ENCODE measurements at places on chromosomes 2 and 18.

- peak; percentile 53 for DNase-seq
Measured at GRCh38 chr18:46281185-46282176, 177.3 kb downstream of the HAUS1 start.

GRCh38 chr2:160735696-160736095 is 242.1 kb upstream of the RBMS1 start:
- no peak for DNase-seq

GRCh38 chr2:70978341-70979179 is at the start of gene ANKRD53:
Gene ANKRD53, plus strand, starts transcription at chr2:70978630. Its CDS starts 16 bp downstream, at chr2:70978646.
- no peak for DNase-seq

DNA sequence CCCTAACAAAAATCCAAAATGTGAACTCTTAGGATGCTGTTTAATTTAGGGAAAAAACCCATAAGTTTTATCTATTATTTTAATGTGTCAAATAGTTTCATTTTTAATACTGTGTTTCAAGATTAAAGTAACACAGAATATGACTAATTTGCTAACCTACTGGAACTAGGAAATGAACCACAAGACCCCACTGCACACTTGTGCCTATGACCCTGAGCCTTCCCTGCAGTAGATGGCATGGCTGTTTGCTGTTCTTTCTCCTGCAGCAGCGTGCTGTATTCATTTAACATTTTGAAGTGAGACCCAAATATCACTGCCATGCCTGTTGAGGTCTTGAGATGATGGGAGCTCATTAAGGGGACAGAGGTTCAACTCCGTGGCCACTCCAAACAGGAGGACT is 565.2 kb upstream of the NRP2 start:
- no peak for DNase-seq

DNA sequence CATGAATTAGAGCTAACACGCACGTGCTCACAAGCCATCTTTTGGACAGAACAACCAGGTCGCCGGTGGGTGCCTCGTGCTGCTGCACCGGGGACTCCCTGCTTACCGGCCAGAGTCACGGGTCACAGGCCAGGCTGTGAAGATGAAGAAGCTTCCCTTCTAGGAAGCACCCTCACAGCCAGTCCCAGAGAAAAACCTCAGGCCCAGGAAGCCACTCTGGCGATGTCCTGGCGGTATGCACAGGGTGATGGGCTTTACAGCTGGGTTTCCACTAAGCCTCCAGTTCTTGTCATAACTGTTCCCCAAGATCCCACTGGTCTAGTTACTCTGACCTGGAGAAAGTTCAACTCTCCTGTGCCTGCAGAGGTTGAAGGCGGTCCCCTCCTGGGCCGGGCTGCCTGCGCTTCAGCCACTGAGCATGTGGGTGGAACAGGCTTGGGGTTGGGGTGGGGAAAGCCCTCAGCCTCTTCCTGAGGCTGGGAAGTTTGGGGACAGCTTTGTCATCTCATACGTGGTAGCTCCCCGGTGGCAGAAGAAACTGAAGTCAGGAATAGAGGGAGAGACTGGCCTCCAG is 15.2 kb upstream of the DIS3L2 start:
- DNase-seq: no peak

GRCh38 chr2:41782306-41783158 is 265.3 kb upstream of the PKDCC start:
- DNase-seq: peak; percentile 20

- no peak for DNase-seq
Measured at GRCh38 chr2:209642146-209642820, 129.3 kb upstream of the UNC80 start.

DNA sequence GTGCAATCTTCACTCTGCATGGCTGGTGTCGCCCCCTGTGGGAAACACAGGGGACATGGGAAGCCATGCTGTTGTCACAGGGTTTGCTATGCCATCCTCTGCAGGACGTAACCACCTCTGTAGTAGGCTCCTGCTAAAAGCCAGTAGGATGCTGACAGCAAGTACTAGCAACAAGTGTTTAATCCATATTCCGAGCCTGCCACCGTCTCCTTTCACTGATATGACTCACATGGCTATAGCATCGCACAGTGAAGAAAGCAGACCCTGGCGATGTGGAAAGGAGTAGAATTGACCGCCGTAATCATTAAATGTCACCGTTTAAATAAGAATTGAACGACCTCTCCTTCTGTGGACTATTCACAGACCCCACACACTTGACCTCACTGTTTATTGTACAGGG is 57.8 kb downstream of the CD8B2 start:
- DNase-seq: no peak

GRCh38 chr2:105102963-105103421 is 65.1 kb downstream of the MRPS9 start:
- DNase-seq: no peak

DNA sequence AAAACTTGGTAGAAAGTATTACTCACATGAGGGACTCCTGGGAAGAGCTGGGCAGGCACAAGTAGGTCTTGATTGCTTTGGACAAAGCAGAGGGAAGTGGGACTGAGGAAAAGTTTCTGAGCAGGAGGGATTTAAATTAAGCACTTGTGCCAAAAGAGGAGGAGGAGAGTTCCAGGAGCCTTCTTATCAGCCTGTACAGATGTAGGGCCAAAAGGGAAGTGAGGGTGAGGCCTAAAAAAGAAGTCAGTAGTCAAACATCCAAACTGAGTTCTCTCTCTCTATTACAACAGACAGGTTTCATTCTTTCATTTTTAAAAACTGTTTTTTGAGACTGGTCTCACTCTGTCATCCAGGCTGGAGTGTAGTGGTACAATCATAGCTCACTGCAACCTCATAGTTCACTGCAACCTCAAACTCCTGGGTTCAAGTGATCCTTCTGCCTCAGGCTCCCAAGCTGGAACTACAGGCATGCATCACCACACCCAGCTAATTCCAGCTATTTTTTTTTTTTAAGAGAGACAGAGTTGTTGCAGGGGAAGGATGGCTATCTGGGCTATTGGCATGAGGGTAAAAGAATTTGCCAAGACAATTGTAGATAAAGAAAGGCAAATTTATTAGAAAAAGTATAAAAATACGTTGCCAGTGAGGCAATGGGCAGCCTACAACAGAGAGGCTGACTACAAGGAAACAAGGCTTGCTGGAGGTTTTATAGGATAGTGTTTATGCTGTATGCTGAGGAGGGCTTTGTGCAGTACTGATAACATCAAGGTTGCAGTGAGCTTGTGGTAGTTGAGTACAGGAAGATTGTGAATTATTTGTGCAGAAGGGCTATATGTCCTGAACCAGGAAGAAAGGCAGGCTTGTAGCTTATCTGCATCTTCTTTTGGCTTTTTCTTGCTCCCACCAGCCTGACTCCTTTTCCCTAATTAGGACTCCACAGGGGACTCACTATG is 29.0 kb downstream of the CFAP210 start:
- no peak for DNase-seq

GRCh38 chr2:168602379-168602778 is 146.3 kb downstream of the CERS6 start:
- no peak for DNase-seq

- no peak for DNase-seq
Measured at GRCh38 chr2:155687181-155687580, 645.3 kb downstream of the NR4A2 start.

GRCh38 chr2:159168707-159169106 is 117.8 kb downstream of the WDSUB1 start:
- no peak for DNase-seq

DNA sequence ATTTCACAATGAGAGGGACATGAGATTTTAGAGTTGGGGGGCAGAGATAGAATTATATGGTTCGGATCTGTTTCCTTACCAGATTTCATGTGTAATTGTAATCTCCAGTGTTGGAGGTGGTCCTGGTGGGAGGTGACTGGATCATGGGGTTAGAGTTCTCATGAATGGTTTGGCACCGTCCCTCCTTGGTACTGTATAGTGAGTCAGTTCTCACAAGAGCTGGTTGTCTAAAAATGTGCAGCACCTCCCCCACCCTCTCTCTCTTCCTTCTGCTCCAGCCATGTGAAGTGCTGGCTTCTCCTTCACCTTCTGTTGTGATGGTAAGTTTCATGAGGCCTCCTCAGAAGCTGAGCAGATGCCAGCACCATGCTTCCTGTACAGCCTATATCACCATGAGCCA is 138.1 kb downstream of the SCG2 start:
- DNase-seq: no peak

DNA sequence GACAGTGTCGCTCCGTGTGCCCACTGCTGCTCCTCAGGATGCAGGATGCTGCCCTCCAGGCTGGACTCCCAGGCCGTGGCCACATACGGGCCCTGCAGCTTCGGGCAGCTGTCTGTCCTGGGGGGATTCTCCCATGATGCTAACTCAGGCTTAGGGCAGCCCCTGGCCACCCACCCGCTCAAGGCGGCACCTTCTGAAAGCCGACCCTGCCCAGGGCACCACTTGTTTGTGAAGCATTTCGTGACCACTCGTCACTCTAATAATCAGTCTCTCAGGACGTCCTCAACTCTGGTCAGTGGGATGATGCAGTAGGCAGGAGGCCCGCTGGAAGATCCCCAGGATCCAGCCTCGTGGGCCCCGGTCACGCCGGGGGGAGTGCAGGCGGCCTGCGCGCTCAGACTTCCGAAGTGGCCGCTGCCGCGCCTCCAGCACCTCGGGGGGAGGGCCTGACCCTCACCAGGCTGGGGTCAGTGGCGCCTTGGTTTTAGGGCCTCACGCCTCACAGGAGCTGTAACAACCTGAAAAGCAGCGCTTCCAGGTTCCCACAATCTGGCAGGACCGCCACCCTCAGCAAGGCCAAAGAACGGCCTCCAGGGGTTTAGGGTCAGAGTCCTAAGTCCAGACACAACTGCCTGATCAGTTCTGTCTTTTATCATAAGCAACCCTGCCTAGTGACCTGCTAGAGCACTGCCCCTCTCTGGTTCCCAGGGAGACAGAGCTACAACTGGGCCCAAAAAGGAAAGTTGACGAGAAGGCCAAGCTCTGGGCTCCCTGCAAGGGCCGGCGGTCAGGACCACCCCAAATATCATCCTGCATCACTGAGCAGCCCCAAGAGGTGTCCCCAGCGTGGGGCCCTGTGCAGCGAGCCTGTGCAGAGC is 53.0 kb downstream of the EIPR1 start:
- no peak for DNase-seq

DNA sequence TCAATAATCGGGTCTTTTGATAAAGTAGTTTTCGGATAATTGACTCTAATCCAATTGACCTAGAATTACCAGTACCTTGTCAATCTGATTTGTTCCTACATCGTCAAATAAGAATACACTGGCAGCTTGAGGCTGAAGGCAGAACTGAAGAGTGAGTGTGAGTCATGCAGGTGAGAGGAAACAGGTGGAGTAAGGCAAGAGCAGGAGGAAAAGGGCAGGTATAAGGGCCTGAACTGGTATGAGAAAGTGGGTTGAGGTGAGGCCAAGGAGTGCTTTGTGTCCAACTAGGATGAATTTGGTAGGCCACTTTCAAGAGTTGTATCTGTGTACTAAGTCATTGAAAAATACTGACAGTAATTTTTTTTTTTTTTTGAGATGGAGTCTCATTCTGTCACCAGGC is 186.0 kb downstream of the ZNF385B start:
- DNase-seq: no peak

DNA sequence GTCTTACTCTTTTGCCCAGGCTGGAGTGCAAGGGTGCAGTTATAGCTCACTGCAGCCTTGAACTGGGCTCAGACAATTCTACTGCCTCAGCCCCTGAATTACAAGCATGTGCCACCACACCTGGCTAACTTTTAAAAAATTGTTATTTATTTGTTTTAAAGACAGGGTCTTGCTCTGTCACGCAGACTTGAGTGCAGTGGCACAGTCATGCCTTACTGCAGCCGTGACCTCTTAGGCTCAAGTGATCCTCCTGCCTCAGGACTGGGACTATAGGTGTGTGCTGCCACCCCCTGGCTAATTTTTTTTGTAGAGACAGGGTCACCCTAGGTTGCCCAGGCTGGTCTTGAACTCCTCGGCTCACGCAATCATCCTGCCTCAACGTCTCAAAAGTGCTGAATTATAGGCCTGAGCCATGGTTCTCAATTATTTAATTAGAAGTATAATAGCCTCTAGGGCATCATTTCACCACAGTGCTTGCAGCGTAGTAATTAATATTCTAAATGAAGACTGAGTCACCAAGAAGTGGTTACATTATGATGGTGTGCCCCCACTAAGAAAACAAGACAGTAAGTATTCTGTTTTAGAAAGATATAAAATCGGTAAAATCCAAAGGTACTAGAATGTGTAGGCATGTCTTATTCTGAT is 69.6 kb downstream of the EML4 start:
- DNase-seq: no peak

DNA sequence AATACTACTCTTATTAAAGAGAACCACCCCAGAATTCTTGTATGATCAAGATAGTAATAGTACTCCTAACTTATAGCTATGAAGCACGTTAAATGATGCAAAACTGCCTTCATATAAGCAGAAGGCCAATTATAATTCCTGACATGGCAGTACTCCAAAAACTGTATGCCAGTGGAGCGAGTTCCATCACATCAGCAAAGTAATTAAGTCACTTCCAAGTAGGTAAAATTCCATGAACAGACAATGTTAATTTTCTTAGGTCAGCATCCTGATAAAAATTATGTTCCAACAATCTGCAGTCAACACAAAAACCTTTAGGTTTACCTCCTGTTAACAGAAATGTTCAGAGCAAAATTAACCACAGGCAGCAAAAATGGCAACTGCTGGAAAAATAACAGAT is 136.7 kb downstream of the CDH2 start:
- DNase-seq: no peak

- DNase-seq: no peak
Measured at GRCh38 chr2:234491281-234491680, 5.6 kb downstream of the ARL4C start.

- no peak for DNase-seq
Measured at GRCh38 chr2:236054621-236055305, 113.4 kb downstream of the GBX2 start.

DNA sequence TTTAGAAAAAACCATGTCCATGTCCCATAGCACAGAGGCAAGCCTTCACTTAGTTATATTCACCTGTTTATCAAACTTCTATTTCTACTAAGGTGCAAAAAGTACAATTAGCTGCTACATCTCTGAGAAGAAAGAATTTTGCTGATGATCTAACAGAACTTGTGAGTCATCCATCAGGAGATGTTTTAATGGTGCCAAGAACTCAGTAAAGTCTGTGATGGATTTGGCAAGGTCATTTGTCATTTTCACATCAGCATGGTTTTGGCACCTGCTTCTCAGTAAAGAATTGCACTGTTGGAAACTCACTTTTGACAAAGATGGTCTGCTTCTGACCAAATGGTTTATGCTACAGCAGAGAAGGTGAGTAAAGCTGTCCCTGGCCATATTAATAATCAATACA is 195.7 kb upstream of the TMEFF2 start:
- no peak for DNase-seq

DNA sequence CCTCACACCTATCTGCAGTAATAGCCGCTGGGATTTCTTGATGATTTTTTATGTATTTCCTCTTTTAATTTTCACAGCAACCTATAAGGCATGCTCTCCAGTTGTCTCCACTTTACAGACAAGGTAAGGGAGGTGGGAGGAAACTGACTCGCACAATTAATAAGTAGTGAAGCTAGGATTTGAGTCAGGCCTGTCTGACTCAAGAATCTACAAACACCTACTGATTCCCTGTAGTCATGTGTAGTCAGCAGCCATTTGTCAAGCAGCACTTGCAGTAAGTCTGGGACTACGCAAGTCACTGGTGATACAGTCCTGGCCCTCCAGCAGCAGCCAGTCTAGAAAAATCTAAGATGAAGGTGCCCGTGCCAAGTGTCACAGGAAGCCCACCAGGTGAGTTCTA is 193.6 kb upstream of the PKDCC start:
- DNase-seq: no peak

Measured in GM13977 (cell line).